NCI-H524 (cell line): ENCODE measurements at places on chromosomes 12 and 14.

- no peak for DNase-seq
Observed at GRCh38 chr14:102690509-102691286, 86.6 kb upstream of the TRAF3 start.

GRCh38 chr12:128654468-128654867, 169.3 kb downstream of the SLC15A4 start:
- no peak for DNase-seq

DNA sequence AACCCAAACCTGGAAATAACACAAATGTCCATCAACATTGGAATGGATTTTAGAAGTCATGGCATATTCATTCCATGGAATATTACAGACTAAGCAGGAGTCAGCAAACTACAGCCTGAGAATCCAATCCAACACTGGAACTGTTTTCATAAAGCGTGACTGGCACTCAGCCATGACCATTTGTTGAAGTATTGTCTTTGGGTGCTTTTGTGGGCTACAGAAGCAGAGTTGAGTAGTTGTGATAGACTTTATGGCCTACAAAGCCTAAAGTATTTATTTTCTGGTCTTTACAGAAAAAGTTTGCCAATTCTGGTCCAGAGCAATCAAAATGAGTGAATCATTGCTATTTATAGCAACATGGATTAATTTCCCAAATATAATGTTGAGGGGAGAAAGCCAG, 34.5 kb upstream of the FRS2 start:
- DNase-seq, result no peak

- no peak for DNase-seq
Observed at GRCh38 chr14:86088156-86088555, 558.2 kb downstream of the FLRT2 start.

DNA sequence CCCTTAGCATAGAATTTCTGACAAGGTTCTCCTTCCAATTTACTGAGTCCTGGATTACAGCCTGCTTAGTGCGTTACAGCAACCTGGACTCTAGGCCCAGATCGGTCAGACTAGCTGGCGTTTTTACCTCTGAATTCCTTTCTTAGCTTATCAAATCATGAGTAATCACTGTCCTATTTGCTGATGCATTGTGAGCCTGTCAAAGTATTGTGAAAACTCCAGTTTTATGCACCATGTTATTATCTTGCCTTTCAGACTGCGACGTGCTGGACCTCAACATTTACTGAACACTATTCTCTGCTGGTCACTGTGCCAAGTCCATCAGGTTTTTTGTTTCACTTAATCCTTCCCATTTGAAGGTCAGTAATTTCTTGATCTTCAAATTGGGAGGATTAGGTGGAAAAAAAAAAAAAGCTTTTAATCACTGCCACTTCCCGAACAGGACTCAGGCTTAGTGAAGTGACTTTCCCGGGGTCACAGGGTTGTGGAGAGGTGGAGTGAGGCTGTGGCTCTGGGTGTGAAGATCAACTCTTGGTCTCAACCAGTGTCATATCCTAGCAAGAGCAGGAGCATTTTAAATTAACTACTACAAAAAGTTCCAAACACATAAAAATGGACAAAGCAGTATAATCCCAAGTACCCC, 31.2 kb downstream of the FBXO21 start:
- no peak for DNase-seq

GRCh38 chr12:111275308-111275707, 93.6 kb downstream of the PHETA1 start:
- DNase-seq, result no peak

DNA sequence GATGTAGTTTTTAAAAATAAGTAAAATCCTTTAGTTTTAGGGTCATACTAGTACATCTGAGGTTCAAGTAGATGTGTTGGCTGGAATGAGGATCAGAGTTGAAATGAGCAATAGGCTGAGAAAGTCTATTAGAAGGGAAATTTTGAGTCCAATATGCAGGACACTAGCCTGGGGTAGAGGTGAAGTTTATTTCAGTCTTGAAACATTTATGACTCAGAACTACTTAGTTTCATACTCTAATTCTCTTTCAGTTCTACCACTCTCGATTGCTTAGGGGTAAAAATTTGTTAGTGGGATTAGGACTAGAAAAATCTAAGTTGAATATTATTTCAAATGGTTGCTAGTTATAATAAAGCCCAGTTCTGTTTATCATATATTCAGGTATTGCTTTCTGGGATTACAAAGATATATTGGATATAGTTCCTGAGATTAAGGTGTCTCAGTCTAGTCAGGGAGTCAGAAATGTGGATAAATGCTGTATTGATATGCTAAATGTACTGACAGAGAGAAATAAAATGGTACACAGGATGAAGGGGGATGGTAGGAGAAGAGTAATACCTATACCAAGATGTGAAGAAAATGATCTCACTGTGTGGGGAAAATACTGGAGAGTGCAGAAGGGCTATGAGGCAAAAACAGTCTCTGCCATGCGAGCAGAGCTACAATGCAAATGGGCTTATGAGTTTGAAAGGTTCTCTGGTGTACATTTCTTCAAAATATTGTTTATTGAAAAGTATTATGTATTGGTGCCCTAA, 395.8 kb upstream of the FBXO33 start:
- DNase-seq, result no peak

GRCh38 chr14:88179716-88180115, 143.4 kb downstream of the KCNK10 start:
- DNase-seq, result no peak

- DNase-seq, result no peak
Observed at GRCh38 chr12:126798449-126798848, 1468.5 kb upstream of the TMEM132C start.
